ENCODE measurements at places on chromosomes 2 and 18.

DNA sequence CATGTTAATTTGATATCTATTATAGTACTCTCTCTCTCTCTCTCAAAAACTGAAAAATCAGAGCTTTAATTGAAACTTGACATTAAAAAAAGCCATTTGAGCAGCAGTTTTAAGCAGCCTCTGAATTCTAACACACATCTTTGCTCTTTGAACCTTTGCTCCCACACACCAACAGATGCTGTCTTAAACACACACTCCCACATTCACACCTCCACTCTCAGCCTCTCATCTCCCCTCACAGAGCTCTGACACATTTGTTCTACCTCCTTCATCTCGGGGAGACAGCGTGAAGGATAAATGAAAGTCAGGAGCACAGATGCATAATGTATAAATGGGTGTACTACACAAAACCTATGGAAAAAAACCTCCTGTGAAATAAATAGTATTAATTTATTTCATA lies 95.2 kb downstream of the NAB1 start:
- DNase-seq = no peak

DNA sequence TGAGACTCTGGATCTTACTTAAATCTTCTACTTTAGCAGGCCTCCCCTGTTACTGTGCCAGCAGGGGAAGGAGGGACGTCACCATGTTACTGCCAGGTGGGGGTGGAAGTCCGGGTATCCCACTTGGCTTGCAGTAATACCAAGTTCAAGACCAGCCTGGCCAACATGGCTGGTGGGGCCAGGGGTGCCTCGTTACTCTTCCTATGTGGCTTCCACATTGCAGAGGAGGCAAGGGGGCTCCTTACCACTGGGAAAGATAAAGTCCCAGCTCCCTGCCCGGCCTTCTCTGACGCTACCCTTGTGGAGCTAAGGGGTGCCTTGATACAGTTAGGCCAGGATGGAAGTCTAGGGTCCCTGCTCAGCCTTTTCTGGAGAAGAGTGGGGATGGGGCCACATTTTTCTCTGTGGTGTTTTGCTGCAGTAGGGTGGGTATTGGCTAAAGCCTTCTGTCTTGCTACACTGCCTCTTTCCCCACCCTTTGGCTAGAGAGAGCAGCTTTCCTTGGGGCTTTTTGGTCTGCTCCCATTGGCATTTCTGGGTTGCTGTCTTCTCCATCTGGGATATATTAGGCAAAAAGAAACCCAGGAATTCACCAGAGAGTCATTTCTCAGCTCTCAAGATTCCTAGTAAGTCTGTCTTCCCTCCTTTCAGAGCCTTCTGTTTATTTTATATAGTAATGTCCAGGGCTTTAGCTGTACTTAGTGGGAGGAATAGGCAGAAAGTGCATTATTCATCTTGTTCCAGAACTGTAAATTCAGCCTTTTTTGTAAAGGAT lies 21.9 kb downstream of the ELMOD3 start:
- no peak for DNase-seq

GRCh38 chr2:46735108-46735691 lies 180.4 kb downstream of the MCFD2 start:
- no peak for DNase-seq

DNA sequence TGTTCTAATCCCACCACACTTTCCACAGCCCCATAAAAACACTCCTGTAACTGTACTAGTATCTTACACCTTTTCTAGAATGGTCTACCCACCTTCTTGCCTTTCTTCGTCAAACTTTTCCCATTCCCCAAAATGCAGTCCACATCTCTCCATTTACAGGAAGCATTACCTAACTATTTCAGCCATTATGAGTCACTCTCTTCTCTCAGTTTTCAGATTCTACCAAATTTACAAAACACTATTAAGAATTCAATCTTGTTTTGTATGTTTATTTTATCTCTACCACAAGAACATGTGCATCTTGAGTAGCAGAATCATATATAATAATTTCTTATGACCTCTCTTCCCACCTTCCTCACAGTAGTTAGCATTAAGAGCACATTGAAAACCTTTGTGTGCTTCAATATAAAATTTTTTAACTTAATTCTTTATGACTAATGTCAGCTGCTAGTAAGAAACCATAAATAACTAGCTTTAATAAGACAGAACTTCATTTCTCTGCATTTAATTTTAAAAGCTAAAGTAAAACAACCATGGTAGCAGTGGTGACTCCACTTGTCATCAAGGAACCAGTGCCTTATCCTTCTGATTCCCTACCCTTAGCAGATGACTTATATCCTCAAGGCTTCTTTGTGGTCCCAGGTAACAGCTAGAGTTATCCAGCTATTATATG lies 56.6 kb upstream of the MAP2 start:
- no peak for DNase-seq

GRCh38 chr2:173752152-173752551 lies 213.0 kb downstream of the SP3 start:
- no peak for DNase-seq

GRCh38 chr2:138493334-138493733 lies 8.2 kb upstream of the SPOPL start:
- no peak for DNase-seq

DNA sequence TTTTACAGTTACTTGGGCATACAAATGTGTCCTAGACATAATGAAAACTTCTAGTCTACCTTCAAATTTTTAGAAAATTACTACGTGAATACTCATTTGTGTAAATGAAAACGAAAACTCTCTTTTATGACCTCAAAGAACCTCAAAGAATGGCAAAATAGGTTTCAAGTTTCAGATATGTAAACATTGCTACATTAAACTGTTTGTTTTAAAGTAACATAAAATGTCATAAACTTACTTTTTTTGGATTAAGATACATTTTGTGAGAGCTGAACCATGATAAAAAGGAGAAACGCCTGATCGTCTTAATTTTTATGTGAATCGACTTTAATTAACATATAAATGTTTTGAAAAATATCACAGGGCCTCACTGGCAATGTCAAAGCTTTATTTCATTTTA lies 91.4 kb downstream of the PPP1R1C start:
- DNase-seq = no peak

DNA sequence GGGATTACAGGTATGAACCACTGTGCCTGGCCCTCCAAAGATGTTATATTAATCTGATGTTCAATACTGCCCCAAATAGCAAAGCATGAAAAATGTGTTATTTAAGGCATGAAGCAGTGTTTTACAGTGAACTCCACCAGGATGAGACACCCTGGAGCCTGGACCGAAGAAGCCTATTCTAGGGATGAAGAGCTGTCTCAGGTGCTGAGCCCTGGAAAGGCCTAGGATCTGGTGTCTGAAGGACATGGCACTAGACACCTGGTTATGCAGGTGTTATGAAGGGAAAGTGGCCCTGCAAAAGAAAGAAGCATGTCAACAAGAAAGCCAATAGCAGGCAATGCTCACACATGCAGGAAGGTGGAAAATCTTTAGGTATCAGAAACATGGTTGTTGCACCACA lies 374.4 kb downstream of the CLIP4 start:
- no peak for DNase-seq

DNA sequence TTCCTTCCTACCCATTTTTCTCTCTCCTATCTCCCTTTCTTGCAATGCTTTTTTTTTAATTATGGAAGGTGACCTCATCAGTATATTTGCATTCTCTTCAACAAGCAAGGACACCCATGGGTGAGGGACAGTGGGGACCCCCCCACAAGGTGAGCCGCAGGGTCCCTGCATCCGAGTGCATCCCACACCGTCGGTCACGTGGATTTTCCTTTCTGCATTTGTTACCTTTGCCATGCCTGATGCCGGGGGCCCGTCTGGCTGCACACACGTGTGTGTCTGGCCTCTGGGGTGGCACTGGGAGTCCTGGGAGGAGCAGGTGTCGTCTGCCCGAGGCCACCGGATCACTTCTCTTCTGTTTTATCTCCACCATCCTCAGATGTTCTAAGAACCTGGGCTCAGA lies 30.1 kb upstream of the SNTG2 start:
- DNase-seq = no peak

DNA sequence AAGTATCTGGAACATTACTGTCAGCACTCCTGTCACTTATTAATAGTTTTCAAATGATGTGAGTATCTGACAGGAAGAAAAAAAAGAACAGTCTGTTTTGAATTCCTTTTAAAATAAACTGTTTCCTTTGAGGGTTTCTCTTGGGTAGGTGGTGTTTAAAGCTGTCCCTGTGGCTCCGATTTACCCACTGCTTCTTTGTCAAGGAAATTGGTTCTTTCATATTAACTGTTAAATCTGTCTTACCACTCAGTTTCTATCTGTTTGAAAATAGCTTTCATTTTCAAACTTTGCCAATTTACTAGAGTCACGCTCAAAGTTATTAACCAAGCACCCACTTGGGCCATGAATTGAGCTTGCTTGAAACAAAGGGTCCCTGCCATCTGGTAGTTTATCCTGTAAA lies 614.6 kb upstream of the NXPH2 start:
- DNase-seq = no peak

DNA sequence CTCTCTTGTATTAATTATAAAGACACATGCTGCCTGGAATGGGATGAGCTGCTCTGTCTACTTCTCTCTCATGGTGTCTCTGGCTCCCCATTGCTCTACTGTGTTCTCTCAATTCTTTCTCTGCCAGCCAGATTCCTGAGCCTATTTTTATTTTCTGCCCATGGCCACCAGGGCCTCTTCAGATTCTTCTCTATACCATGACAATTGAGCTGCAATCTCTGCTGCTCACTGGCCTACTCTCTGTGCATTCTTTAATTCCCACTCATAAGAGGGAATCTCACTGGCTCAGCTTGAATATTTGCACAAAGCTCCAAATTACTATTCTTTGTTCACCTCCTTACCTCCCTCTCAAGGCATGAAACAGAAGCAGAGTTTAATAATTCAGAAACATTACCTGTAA lies 161.4 kb upstream of the GULP1 start:
- DNase-seq = no peak

DNA sequence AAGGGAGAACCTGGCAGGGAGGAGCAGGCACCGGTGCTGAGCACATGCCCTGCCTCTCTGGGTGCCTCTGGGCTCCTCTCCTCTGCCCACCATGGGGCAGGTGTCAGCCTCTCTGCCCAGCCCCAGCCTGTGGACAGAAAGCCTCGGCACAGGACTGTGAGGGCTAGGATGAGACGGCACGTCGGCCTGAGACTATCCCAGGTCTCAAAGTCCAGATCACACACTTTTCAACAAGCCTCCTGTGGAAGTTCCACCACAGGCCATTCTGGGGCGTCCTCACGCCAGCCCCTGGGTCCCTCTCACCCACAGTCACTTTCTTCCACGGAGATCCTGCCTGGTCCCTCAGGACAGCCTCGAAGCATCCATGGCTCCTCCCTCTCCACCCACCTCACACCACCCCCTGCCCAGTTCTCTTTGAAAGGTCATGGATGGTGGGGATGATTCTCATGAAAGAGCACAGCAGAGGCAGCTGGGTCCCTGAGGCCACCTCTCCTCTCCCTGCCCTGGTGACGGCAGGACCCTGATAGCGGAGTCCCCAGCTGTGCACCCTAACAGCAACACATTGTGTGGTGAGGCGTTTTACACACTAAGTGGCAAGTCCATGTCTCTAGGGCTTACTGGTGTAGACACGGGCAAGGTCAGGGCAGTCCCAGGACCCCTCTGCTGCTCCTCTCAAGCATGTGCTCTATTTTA lies 569.4 kb upstream of the SALL3 start:
- DNase-seq = no peak

DNA sequence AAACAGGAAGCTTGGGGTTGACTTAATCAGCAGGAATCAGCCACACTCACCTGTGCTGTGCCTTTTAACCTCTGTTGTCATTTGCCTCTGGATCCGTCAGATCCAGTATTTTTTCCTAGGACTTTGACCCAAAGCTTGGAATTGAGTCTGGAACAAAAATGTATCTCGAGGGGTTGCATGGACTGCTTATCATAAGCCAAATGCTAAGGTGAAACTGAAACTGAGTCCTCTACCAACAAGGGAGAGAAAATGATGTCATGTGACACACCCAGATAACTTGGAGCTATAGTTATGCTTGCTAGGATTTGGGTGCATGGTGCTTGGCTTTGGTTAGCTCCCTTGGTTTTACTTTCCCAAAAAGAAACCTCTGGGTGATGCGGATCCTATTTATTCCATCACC lies 2158.6 kb upstream of the PIK3C3 start:
- DNase-seq = no peak

DNA sequence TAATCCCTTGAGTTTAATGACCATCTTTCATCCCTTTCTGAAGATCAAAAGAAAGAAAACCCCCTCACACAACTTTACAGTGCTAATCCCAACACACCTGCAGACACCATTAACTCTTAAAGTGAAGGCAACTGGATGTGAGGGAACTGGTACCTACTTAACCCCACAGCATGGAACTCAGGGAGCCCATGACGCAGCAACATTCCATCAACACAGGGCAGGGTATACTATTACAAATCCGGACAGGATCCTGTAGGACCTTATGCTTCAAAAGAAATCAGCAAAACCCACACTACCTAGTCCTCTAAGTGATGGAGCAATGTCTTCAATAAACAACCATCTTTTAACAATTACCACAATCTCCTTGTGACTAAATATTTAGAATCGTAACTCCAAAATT lies 78.6 kb downstream of the FARSB start:
- DNase-seq = no peak

DNA sequence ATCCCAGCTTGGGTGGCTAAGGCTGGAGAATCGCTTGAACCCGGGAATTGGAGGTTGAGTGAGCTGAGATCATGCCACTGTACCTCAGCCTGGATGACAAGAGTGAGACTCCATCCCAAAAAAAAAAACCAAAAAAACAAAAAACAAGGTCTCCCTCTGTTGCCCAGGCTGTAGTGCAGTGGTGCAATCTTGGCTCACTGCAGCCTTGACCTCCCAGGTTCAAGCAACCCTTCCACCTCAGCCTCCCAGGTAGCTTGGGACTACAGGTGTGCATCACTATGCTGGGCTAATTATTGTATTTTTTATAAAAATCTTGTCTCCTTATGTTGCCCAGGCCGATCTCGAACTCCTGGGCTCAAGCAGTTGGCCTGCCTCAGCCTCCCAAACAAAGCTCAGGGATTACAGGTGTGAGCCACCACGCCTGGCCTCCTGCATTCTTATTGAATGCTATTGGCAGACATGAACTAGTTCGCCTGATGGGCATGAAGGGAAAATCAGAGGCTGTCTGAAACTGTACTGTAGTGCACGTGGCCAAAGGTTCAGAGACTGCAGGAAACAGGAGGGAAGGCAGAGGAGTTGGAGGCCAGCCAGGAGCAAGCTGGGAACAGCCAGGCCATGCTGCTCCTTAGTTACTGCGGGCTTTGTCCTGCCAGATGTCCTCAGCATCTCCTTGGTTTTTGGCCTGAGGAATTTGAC lies 16.0 kb upstream of the ASXL2 start:
- no peak for DNase-seq

- DNase-seq = no peak
Observed at GRCh38 chr2:164220265-164220664, 401.0 kb downstream of the GRB14 start.

DNA sequence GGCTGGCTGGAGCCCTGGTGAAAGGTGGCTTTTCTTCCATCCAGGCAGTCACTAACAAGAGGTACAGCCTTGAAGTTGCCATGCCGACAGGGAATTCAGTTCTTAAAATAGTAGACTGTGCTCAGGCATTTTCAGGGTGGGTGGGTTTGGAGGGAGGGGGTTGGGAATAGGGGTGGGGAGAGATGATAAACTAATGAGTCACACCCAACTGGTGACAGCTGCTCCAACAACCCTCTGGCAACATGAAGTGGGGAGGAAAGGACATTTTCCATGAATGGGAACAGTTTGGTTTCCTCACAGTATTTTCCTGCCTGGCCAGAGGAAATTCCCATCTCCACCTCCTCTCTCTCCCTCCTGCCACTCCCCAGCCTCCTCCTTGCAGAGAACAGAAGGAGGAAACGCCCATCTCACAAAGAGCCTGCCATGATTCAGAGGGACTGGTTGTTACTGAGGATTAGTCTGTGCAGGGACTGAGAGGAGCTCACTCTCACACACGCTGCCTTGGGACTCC lies 113.0 kb upstream of the SLC1A4 start:
- no peak for DNase-seq
